Cardiac muscle cell (in vitro differentiated cells and primary cell): ENCODE measurements at places on chromosomes 2 and 18. TPM values are rescaled to one million over a fixed set of nuclear protein-coding genes. Genes with fewer than 3 reads are reported as not detected.

Gene ONECUT2
- 0.03 and 0.04 TPM in 2 replicates for total RNA-seq

Gene STK11IP
- 17.8 and 22.4 TPM in 2 replicates for total RNA-seq

GRCh38 chr2:108579623-108580022 is 45.4 kb downstream of the LIMS1 start:
- peaks cover 16% of the 10 kb centered on the region for H3K4me1 ChIP-seq
- H3K27me3 ChIP-seq: no peaks in the 10 kb centered on the region
- H3K36me3 ChIP-seq: no peaks in the 10 kb centered on the region

GRCh38 chr2:198114064-198114463 is 309.7 kb downstream of the PLCL1 start:
- peak; percentile 27 for DNase-seq

- H3K4me3 ChIP-seq: no peak overlapping the region
- H3K27me3 ChIP-seq: peaks cover 5% of the 10 kb centered on the region
- no peak for DNase-seq
- no peaks in the 10 kb centered on the region for H3K36me3 ChIP-seq
- no peak overlapping the region for H3K27ac ChIP-seq
- no peaks in the 10 kb centered on the region for H3K4me1 ChIP-seq
These were observed 126.7 kb downstream of the ARHGAP15 start for GRCh38 chr2:143255899-143256298.

Gene EVX2
- 0.06 and 0.11 TPM in 2 replicates for total RNA-seq

GRCh38 chr2:56202381-56203121 is 18.8 kb downstream of the CCDC85A start:
- H3K27me3 ChIP-seq: peaks cover 2% of the 10 kb centered on the region
- H3K36me3 ChIP-seq: no peaks in the 10 kb centered on the region
- no peak overlapping the region for H3K4me3 ChIP-seq
- H3K4me1 ChIP-seq: peaks cover 4% of the 10 kb centered on the region

- no peak overlapping the region for H3K4me3 ChIP-seq
- DNase-seq: peak; percentile 35
- H3K36me3 ChIP-seq: no peaks in the 10 kb centered on the region
- H3K27ac ChIP-seq: no peak overlapping the region
- H3K27me3 ChIP-seq: no peaks in the 10 kb centered on the region
These were observed 168.6 kb downstream of the SS18 start for GRCh38 chr18:25921677-25922421.

DNA sequence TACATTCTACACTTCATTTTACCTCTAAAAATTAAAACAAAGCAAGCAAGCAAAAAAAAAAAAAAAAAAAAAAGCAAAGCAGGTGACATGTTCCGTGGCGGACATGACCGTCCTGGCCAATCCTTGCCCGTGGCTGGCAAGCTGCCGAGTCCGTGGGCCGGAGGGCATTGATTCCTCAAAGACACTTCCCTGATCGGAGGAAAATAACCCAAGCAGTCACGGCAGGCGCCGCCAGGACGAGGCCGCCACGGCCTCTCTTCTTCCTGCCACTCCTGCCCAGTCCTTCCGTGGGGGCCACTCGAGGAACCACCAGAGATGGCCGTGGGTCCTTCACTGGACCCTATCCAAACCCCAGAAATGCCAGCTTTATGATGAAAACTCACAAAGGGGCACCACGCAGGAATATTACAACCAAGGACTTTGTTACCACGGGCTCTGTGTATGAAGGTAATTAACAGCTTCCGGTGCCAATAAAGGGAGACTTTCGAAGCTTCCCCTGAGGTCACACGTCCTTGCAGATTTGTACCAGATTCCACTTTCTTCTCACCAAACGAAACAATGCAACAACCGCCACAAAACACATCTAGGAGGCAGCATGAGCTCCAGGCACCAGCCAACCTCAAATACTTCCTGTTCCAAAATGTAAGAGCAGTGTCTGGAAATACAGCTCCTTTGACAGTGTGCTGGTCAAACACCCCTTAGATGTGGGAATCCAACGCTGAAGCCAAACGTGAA is 170.3 kb downstream of the HDAC4 start:
- no peaks in the 10 kb centered on the region for H3K36me3 ChIP-seq
- H3K27me3 ChIP-seq: no peaks in the 10 kb centered on the region
- H3K4me3 ChIP-seq: no peak overlapping the region
- H3K4me1 ChIP-seq: no peaks in the 10 kb centered on the region
- H3K27ac ChIP-seq: no peak overlapping the region
- DNase-seq: no peak

DNA sequence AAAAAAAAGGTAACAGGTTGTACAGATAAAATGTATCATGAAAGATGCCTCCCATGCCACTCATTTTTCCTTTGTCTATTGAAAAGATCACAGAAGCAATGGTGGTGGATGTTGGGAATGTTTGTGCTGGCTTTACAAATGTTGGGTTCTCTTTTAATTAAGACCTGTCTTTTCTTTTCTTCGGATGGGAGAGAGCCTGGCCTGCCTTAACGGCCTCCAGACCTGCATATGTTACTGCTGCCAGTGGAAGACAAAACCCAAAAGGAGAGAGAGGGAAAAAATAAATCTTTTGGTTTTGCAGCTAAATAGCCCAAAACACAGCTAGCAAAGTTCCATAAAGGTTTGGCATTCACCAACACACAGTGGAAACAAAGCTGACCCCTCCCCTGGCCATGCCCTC is 50.5 kb upstream of the FZD7 start:
- DNase-seq: no peak
- no peaks in the 10 kb centered on the region for H3K4me1 ChIP-seq
- H3K27me3 ChIP-seq: peaks cover 39% of the 10 kb centered on the region
- no peaks in the 10 kb centered on the region for H3K36me3 ChIP-seq

Gene POTEJ
- 1.1 and 4.1 TPM in 2 replicates for total RNA-seq

DNA sequence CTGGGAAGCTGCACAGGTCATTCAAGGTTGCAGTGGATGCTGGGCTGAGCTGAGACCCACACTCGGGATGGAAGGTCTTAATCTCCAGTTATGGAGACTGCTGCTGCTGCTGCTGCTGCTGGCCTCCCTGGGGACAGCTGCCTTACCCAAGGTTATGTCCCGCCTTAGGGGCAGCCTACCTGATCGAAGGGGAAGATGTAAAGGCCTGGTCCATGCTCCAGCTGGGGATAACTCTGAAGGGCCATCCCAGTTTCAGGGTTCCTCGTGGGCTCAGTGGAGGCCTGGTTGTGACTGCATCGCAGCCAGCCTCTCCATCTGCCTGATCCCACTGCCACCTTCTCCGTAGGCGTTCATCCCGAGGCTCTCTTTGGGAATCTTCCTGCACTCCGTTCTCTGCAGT is 33.0 kb downstream of the RHOB start:
- no peaks in the 10 kb centered on the region for H3K36me3 ChIP-seq
- no peak for DNase-seq
- H3K27me3 ChIP-seq: no peaks in the 10 kb centered on the region
- H3K4me1 ChIP-seq: no peaks in the 10 kb centered on the region
- H3K4me3 ChIP-seq: no peak overlapping the region

GRCh38 chr2:60710707-60711106 is 45.4 kb upstream of the PAPOLG start:
- no peaks in the 10 kb centered on the region for H3K4me1 ChIP-seq
- no peak for DNase-seq
- no peak overlapping the region for H3K27ac ChIP-seq
- no peak overlapping the region for H3K4me3 ChIP-seq
- H3K36me3 ChIP-seq: no peaks in the 10 kb centered on the region

- no peak overlapping the region for H3K4me3 ChIP-seq
- no peaks in the 10 kb centered on the region for H3K27me3 ChIP-seq
- H3K4me1 ChIP-seq: peaks cover 28% of the 10 kb centered on the region
- H3K27ac ChIP-seq: no peak overlapping the region
- H3K36me3 ChIP-seq: no peaks in the 10 kb centered on the region
- peak; percentile 61 for DNase-seq
These were observed 31.1 kb downstream of the NAB1 start for GRCh38 chr2:190679813-190680591.
